Amygdala (tissue), 56 donors: ENCODE measurements at places on chromosomes 7 and 10.

GRCh38 chr7:34096198-34096651 lies 190.9 kb downstream of the BMPER start:
- no peak for DNase-seq

DNA sequence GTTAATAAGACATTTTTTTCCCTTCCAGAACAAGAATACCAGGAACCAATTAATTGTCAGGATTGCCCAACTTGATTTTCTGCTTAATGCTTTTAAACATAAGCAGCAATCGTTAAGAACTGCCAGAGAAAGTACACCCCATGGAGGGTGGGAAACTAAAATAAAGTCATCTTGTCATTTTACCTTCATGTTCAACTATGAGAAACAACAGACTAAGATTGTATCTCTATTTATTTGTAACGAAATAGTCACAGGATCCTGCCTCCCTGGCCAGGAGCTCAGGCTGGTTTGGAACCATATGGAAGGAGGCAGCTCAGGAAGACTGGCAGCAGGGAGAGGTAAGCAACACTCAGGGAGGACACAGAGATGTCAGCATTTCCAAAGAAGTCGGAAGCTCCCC lies 129.6 kb downstream of the TNS3 start:
- no peak for DNase-seq

DNA sequence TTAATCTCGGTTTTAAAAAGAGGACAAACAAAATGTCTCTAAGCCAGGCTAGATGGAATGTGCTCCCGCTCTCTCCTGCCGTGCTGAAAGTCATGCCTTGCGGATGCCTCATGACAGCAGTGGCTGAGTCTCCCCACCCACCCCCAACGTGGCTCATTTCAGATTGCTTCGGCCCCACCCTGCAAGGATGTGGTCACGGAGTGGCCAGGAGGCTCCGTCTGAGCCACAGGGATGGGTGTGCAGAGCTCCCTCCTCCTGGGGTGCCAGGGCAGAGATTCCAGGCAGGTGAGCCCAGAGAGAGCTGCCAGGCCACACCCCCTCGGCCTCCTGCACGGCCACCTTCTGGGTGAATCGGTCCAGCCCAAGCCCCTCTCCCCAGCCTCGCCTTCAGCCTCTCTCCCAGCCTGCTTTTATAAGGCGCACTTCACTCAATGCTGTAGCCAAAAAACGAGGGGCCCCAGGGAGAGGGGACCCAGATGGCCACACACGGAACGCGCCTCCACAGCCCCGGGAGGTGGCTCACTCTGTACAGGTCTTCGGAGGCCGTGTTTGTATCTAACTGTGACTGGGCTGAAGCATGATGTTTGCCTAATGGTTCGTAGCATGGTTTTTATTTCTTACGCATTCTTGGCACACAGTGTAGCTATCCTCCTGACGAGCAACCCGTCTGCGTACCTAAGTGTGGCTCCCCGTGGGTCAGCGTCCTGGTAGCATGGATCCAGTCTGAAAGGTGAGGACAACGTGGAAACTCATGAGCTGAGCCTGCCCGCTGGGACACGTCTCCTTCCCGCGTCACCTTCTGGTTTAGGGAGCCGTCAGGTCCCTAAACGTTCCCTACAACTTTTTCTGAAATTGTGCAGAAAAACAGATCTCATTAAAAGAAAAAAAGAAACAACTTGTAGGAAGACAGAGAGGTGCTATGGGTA lies 413.8 kb upstream of the FOXK1 start:
- no peak for DNase-seq

DNA sequence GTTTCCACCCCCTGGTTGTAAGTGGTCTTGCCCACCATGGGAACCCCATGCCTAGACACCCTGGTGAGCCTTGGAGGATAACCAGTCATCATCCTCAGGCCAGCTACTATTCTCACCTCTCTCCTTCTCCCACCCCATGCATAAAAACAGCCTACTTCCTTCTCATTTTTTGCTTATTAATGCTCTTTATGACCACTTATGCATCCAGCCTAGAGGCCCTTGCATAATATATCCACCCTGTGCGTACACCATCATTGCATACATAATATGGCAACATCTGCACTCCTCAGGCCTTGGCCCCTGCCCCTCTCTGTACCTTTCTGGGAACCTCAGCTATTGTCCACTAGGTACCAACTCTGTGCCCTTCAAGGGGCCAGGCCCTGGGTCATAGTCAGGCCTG lies 91.0 kb downstream of the CDH23 start:
- DNase-seq = no peak

DNA sequence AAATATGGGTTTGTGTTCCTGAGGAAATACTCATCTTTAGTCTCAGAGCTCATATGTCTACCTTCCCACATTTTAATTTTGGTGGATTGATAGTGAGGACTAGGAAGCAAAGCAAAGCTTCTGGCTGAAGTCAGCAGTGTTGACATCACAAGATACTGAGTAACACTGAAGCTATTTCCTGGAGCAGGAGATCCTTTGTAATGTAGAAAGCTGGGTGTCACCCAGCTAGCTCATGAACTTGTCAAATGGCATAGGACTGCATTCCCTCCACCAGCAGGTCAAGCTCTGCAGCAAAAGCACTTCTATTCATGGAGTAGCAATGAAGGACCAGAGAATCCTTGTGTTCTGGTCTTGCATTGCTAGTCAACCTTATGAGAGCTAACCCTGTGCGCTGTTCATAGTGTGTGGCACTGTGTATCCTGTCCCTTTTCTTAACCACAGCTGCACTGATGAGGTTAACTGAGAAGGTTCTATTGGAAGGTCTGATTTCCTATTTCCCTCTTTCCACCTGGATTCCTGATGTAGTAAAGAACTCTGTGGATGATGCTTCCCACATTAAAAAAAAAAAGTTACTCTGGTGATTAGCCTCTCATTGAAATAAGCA lies 94.8 kb upstream of the ZNF804B start:
- DNase-seq = no peak

- DNase-seq = peak; percentile 41
Measured at GRCh38 chr10:103193107-103193819, at the start of gene NT5C2. Gene NT5C2, minus strand, starts transcription at chr10:103193272. Its CDS starts 18,314 bp downstream, at chr10:103174958.

DNA sequence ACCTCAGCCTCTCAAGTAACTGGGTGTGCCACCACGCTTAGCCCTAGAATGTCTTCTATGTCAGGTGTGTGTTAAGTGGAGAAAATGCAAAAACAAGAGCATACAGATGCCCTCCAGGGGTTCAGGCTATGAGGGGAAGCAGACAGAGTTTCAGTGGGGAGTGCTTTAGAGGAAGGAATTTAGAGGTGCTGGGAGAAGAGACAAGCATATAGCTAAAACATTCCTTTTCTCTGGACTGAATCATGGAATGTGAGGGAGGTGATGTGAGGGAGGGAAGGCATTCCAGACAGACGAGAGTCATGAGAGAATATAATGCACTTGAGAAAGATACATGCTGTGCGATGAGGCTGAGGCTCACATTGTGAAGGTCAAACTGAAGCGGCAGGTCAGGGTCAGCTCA lies 6.6 kb upstream of the ZNF786 start:
- DNase-seq = no peak

DNA sequence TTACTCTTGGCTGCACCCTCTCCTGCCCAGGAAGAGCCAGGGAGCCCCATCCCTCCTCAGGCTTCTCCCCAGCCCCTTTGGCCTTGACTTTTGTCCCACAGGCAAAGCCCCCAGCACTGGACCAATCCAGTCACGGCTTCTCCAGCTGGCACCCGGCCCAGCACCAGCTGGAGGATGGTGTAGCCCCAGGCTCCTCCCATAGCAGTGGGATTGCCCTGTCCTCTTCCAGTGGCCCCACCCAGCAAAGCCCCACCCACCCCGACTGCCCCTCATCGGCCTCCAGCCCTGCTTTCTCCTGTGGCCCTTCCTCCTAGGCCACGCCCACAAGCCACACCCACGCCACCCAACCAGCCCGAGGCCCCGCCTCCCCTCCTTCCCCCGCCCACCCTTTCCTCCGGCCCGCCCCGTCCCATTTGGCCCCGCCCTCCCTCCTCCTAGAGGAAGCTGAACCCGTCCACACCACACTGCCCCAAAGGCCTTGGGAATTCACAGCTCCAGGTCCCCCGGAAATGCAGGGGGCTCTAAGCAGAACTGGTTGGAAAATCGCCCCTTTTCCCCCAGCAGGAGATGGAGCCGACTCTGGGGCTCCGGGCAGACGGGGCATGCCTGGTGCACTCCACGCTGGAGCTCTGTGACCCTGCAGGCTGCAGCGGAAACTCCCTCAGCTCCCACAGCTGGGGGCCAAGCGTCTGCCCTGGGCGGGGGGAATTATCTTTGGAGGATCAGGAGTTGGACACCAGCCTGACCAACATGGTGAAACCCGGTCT lies 25.2 kb downstream of the GET4 start:
- DNase-seq = peak; percentile 61

DNA sequence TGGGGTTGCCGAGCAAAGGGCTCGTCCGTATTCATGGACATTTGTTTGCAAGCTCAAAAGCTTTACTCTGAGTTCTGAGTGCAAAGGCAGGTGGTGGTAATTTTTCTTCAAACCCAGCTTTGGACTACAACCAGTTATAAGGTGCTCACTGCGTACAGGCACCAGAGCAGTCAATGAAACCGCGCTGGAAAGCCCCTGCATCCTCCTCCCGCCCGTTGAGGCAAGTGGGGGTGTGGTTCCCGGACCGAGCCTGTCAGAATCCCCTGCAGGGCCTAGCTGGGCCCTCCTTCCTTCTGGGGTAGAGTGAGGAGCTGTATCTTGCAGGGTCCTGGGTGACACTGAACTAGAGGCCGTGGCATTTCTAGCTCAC lies 22.3 kb downstream of the AMZ1 start:
- no peak for DNase-seq

DNA sequence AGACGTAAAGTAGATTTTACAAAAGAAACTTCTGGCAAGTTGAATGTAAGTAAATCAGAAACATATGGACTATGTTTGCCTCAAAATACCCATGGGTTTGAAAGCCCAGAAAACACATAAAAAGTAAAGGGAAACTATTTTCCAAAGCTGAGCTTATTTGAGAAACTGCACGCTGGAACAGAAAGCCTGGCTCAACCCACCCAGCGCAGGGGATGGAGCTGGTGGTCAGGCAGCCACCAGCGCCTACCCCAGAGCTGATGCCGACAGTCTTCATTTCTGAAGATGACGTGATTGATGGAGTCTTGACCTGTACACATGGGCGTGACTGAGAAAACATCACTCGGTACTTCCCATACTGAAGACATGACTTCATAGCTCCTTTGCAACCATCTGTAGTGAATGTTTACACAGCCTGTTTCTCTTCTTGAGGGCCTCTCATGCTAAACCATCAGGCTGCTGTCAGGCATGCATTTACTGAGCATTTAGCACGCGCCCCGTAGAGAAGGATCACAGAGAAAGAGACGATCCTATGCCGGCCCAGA lies 232.6 kb upstream of the AUTS2 start:
- DNase-seq = no peak

DNA sequence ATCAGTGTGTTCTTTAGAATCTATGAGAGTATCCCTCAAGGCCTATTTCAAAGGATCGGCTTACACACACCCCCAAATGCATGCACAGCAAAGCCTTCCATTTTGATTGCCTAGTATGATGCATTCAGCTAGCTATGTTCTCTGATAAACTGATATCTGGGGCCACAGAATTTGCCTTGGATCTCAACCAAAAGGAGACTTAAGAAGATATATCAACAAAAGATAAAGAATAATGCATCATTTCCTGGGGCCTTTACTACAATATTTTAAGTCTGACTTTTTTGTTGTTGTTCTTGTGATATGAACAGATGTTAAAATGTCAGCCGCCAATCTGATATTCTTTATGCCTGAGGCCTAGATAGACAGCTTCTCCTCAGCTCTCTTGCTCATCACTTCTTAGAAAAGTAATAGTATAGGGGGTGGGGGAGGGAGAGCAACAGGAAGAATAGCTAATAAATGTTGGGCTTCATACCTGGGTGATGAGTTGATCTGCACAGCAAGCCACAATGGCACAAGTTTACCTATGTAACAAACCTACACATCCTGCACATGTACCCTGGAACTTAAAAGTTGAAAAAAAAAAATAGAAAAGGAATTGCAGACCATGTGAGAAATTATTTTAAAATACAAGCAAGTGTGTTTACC lies 792.9 kb upstream of the GHITM start:
- no peak for DNase-seq

GRCh38 chr10:5582736-5583135 lies 58.0 kb downstream of the CALML3 start:
- no peak for DNase-seq

GRCh38 chr10:43890124-43890523 lies 241.4 kb upstream of the ZNF32 start:
- DNase-seq = no peak

DNA sequence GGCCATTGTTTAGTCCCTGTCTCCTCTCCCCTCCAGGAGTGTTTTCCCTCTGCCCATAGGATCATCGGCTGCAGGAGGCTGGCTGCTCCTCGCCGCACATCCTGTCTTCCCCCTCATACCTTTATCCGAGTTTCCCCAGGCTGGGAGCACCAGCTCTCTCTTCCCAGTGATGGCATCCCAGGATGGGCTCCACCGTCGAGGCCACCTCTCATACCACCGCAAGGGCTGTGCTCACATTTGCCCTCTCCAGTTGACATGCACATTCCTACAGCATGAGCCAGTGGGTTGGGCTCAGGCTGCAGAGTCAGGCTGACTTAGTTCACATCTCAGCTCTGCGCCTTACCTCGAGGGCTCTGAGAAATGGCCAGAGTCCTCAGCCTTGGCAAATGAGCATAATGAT lies 12.1 kb downstream of the HKDC1 start:
- DNase-seq = no peak

DNA sequence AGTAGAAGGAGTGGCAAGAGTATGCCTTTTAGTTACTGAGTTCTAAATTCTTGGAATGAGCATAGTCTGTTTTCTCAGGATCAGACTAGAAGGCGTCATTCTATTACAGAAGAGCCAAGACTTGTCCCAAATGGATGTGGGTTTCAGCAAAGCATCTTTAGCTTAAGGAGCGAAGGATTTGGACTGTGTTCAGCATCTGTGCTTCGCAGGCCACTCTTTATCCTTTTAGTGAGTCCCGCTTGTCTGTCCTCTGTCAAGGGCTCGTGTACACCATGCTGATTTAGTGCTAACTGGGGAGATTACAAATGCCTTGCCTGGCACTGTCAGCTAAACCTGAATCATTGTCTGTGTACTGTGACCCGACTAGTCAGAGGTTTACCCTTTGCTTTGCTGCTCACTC lies 465.7 kb downstream of the AUTS2 start:
- no peak for DNase-seq

- no peak for DNase-seq
Measured at GRCh38 chr10:130003787-130004613, 39.9 kb upstream of the EBF3 start.

GRCh38 chr7:16743236-16743635 lies 10.3 kb upstream of the TSPAN13 start:
- DNase-seq = no peak

GRCh38 chr10:3595736-3596135 lies 189.3 kb downstream of the KLF6 start:
- no peak for DNase-seq

- no peak for DNase-seq
Measured at GRCh38 chr7:277228-277627, 12.7 kb upstream of the FOXL3 start.

- DNase-seq = no peak
Measured at GRCh38 chr10:113047963-113048781, 98.1 kb downstream of the TCF7L2 start.

DNA sequence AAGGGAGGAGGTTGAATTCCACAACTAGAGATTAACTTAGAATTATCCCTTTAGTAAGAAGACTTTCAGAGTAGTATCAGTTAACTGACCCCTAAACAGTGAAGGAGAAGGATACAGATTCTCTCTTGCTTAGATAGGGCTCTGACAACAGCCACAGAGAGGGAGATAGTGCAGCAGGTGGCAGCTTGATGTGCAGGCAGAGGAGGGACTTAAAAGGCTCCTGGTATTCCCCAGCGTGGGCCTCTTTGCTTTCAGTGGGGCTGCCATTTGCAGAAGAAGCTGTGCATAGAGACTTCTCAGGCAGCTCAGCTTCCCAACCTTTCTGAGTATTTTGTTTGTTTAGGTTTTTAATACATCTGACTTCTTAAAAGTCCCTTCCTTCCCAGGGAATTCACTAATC lies 16.0 kb downstream of the FZD1 start:
- no peak for DNase-seq
